ENCODE measurements at places on chromosomes 13 and 19. TPM values are rescaled to one million over a fixed set of nuclear protein-coding genes. Genes with fewer than 3 reads are reported as not detected.

Gene IL4I1
- total RNA-seq: 3.4 TPM

Gene B3GNT8
- total RNA-seq: 3.2 TPM

Gene PRTN3
- total RNA-seq: not detected

DNA sequence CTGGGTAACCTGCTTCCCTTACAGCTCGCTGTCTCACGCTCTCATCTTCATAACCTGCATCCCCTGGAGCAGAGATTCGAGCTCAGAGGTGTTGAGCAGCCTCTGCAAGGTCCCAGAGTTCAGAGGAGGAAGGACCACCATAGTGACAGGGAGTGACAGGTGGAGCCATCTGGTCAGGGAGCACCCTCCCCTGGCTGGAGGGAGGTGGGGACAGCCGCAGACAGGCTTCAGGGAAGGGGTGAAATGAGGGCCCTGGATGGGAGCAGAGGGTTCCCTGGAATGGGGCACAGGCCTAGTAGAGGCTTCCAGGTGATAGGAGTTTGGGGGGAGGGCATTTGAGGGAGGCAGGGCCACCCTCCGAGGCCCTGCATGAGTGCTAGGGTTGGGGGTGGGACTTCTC, 82.1 kb downstream of the ZNF429 start:
- no peaks in the 10 kb centered on the region for H3K27me3 ChIP-seq
- no peak overlapping the region for H3K27ac ChIP-seq
- no peaks in the 10 kb centered on the region for H3K36me3 ChIP-seq

DNA sequence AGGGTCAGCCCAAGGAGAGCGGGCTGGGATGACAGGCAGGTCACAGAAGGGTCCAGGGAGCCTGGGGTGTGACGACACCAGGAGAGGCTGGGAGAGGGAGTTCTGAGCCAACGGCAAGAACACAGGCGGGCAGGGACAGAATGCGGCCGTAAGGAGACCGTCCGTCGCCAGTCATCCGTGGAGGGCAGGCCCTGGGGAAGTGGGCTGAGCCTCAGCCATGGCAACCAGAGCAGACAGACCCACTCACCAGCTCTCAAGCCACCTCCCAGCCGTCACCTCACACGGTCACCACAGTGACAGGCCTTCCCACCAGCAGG, 3.7 kb upstream of the TMEM86B start:
- no peak overlapping the region for H3K27ac ChIP-seq
- H3K27me3 ChIP-seq: no peaks in the 10 kb centered on the region
- no peak overlapping the region for H3K4me3 ChIP-seq
- H3K4me1 ChIP-seq: no peaks in the 10 kb centered on the region
- peaks cover 76% of the 10 kb centered on the region for H3K36me3 ChIP-seq

DNA sequence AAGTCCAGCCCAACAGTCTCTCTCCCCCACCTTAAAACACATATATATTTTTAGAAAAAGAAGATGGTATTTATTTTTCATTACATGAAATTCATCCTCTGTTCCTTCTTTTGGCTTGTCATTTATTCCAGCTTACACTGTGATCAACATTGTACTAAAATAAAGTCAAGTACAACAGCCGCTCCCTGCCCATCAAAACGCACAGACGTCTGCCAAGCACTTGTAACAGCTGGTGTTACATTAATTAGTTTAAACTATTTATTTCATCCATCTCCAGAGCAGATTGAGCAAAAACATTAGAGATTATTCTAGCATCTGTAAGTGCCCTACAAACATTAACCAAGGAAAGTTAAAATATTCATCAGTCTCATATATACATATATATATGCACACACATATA, 350.5 kb downstream of the DACH1 start:
- H3K27me3 ChIP-seq: no peaks in the 10 kb centered on the region
- no peaks in the 10 kb centered on the region for H3K4me1 ChIP-seq
- no peaks in the 10 kb centered on the region for H3K36me3 ChIP-seq
- DNase-seq: no peak
- no peak overlapping the region for H3K4me3 ChIP-seq
